ENCODE measurements at places on chromosomes 7 and 10.
A peak's percentile ranks its signal among the peaks of the same experiment; 100 is the strongest.

GRCh38 chr10:69412232-69412790, 4.4 kb downstream of the TACR2 start:
- DNase-seq: no peak

GRCh38 chr7:24899905-24900304, 80.1 kb downstream of the OSBPL3 start:
- peak; percentile 65 for DNase-seq

GRCh38 chr10:56934515-56934914, 573.5 kb upstream of the ZWINT start:
- no peak for DNase-seq

DNA sequence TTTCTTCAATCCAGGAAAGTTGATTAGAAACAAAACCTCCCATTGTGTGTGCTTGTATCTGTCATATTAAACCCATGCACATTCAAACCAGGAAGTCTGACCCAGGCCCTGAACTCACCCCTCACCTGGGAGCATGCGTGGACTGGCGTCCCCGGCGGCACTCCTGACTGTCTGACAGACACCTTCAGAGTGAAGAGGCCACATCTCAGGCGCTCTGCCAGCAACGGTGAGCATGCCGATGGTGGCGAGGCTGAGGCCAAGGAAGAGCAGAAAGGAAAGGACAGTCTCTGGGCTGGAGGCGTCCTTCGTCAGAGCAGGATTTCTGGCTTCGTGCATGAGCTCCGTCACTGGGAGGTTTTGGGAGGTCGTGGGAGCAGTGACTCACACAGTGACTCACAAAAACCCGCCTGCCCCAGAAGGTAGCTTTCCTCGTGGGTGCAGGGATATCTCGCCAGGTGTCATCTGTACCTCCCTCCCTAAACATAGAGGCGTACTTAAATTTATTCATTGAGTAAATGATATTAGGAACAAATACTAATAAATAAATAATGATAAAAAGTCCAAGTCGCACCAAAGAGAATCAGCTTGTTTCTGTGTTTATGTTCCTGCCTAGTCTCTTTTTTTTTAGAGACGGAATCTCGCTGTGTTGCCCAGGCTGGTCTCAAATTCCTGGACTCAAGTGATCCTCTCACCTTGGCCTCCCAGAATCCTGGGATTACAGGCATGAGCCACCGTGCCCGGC, 13.5 kb downstream of the IQCE start:
- no peak for DNase-seq

- DNase-seq: no peak
These were observed 227.5 kb downstream of the TEX36 start for GRCh38 chr10:125455431-125455830.

- no peak for DNase-seq
These were observed 160.8 kb upstream of the WNT16 start for GRCh38 chr7:121167971-121168370.

- no peak for DNase-seq
These were observed 53.3 kb upstream of the KCTD7 start for GRCh38 chr7:66575398-66575797.

DNA sequence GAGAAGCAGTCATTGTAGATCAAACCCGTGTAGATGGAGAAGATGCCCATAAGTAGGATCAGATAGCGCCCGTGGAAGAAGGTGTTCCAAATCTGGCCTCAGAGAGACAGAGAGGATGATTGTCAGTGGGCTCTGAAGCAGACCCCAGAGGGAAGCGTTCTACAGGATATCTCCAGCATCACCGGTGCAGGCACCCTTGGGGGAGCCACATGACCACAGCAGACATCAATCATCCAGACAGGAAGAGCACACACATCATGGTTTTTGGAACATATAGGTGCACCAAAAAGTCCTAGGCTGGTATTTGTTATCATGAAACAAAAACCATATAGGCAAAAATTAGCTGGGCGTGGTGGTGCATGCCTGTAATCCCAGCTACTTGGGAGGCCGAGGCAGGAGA, 44.0 kb upstream of the SVOPL start:
- no peak for DNase-seq

DNA sequence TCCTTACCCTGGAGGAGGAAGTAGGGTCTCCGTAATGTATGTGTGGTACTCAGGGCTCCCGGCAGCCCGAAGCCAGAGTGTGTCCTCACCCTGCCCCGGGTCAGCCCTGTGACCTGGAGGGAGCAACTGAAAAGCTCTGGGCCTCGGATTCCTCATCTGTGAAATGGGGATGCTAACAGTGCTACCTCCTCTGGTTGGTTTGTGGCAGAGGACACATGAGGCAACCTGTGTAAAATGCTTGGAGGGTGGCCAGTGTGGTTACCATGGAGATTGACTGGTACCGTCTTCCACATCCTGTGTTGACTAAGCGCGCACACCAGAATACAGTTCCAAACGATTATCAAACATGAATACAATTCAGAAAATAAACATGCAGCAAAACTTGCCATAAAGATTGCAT, 163.8 kb upstream of the KLF6 start:
- DNase-seq: no peak

GRCh38 chr10:35225204-35225603, 98.6 kb downstream of the CREM start:
- no peak for DNase-seq

DNA sequence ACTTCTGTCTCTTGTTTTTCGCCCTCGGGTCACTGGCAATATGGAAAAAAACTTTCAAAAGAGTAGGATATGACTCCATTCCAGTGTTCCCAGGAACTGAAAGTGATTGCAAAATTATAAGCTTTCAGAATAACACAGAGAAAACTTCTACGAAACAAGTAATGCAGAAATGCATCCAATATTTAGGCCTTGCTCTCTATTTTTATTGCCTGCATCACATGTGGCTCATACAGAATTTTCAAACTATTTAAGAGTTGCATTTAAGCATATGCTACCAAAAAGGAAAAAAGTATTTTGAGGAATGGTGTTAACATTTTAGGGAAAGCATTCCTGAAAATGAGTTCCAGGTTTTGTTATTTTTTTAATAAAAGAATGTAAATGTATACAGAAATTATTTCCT, 228.0 kb downstream of the CACNB2 start:
- DNase-seq: no peak

- DNase-seq: no peak
These were observed 178.1 kb downstream of the ELFN1 start for GRCh38 chr7:1848013-1848640.

All from Karpas-422 (cell line).